ENCODE measurements at places on chromosomes 3 and 15. TPM values are rescaled to one million over a fixed set of nuclear protein-coding genes. Genes with fewer than 3 reads are reported as not detected.

DNA sequence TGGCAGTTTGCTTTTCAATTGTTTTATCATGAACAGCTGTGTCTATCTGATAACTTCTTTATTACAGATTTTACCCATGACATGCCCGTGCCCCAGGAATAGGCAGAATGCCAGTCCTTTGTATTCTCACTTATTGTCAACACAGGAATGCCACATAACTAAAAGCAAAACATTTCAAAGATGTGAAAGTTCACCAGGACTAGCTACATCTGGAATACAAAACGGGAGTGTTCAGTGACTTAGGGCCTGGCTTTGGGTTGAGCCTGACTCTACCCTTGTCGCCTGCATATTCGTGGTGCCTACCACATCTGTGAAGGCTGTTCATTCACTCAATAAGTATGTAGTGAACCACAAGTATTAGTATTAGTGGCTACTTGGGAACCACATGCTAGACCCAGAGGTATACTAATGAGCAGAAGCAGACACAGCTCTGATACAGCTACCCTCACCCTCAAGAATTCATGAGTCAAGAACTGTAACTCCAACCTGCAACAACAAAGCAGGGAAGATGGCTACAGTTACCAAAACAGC lies 2.9 kb downstream of the TNFSF10 start:
- no peak for DNase-seq
- peaks cover 37% of the 10 kb centered on the region for H3K4me1 ChIP-seq
- H3K4me3 ChIP-seq, result peak overlapping the region; percentile 64
- H3K27me3 ChIP-seq, result no peaks in the 10 kb centered on the region

DOCK3 gene
- 4.1 TPM for total RNA-seq

DNA sequence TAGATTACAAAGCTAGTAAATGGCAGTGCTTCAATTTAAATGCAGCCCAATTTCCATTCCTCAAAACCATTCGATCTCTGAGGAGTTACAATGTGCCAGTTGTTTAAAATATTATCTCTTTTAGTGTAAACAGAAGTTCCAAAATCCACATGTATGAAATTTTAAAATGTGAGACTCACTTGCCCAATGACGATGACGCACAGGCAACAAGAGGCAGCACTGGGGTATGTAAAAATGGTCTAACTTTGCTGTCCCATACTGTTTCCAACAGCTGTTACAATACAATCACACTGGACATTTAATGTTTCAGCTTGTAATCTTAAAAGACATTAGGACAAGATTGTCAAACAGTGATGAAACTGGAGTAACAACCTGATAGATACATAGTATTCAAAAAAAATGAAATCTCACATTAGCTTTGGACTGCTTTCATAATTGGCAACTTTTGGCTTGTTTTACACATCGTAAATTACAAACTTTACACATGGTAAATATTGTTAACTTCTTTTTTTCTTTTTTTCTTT lies 12.2 kb downstream of the SLTM start:
- peaks cover 25% of the 10 kb centered on the region for H3K4me1 ChIP-seq
- H3K27ac ChIP-seq, result no peak overlapping the region
- H3K4me3 ChIP-seq, result no peak overlapping the region

EBLN2 gene
- 1.2 TPM for total RNA-seq

DNA sequence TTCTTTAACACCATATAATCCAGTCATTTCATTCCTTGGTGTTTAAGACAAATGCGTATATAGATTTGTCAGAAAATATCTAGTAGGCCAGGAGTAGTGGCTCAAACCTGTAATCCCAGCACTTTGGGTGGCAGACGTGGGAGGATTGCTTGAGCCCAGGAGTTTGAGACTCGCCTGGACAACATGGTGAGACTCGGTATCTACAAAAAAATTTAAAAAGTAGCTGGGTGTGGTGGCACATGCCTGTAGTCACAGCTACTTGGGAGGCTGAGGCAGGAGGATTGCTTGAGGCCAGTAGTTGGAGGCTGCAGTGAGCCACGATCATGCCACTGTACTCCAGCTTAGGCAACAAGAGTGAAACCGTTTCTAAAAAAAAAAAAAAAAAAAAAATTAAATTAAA lies 1.9 kb upstream of the MTMR14 start:
- H3K27ac ChIP-seq, result no peak overlapping the region
- no peak for DNase-seq
- H3K4me3 ChIP-seq, result no peak overlapping the region
- H3K36me3 ChIP-seq, result peaks cover 16% of the 10 kb centered on the region
- H3K4me1 ChIP-seq, result peaks cover 18% of the 10 kb centered on the region
- H3K27me3 ChIP-seq, result no peaks in the 10 kb centered on the region

GRCh38 chr15:38894243-38894948 lies 329.8 kb upstream of the RASGRP1 start:
- no peak for DNase-seq
- no peak overlapping the region for H3K4me3 ChIP-seq
- no peaks in the 10 kb centered on the region for H3K27me3 ChIP-seq
- H3K27ac ChIP-seq, result no peak overlapping the region
- no peaks in the 10 kb centered on the region for H3K36me3 ChIP-seq

DNA sequence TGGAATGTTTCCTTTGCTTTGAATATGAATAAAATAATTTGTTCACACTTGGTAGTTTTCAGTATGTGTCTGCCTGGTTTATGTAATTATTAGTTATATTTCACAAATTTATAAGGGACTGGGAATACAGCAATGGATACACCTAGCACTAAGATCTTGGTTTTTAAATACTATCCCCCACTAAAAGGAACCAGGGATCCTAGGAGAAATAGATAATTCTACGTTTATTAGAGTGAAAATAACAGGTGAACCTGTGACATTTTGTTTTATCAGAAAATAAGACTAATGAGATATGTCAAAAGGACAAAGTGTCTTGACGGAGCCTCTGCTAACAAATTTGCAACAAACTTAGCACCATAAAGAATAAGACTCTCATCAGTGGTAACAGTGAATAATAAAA lies 3.4 kb downstream of the PSMD6 start:
- H3K4me1 ChIP-seq, result peaks cover 26% of the 10 kb centered on the region
- H3K36me3 ChIP-seq, result peaks cover 73% of the 10 kb centered on the region
- no peak overlapping the region for H3K27ac ChIP-seq

DNA sequence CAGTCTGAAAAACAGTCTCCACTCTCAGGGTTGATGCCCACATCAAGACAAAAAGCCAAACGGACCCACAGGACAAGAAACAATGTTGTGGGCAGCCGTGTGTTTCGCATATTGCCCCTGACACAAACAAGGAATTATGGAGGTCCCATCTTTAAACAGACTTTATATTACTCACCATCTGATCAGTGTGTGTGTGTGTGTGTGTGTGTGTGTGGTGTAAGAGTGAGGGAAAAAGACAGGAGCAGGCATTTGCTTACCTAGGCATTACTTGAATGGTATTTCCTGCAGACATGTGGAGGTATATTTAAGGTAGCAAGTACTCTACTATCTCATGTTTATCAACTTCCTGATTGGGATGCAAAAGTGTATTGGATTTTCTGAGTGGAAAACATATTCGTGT lies 136.3 kb downstream of the TMCO5A start:
- H3K27ac ChIP-seq, result no peak overlapping the region
- H3K27me3 ChIP-seq, result no peaks in the 10 kb centered on the region
- no peak overlapping the region for H3K4me3 ChIP-seq
- H3K4me1 ChIP-seq, result peaks cover 9% of the 10 kb centered on the region
- no peaks in the 10 kb centered on the region for H3K36me3 ChIP-seq

GRCh38 chr15:91874992-91875660 lies 21.6 kb downstream of the SLCO3A1 start:
- H3K27me3 ChIP-seq, result no peaks in the 10 kb centered on the region
- H3K27ac ChIP-seq, result no peak overlapping the region
- H3K36me3 ChIP-seq, result no peaks in the 10 kb centered on the region
- no peak overlapping the region for H3K4me3 ChIP-seq
- peaks cover 32% of the 10 kb centered on the region for H3K4me1 ChIP-seq
- DNase-seq, result no peak

- no peaks in the 10 kb centered on the region for H3K36me3 ChIP-seq
- DNase-seq, result peak; percentile 69
- no peak overlapping the region for H3K27ac ChIP-seq
- no peak overlapping the region for H3K4me3 ChIP-seq
- H3K4me1 ChIP-seq, result no peaks in the 10 kb centered on the region
Measured at GRCh38 chr3:193016437-193016901, 98.8 kb upstream of the MB21D2 start.

DNA sequence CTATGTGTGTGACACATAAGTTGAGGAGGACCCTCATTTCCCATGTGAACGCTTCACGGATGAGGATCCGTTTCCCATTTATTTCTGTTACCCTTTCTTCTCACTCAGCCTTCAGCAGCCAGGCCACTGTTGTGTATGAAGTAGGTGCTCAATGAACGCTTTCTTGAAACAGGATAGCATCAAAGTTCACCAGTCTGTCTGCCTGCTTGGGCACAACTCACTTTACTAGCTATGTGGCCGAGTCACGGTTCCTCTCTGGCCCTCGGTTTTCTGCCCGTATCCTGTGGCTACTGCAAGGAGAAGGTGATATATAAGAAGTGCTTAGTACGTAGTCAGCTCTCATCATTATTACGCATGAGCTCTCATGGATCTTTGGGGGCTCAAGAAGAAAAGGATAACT lies 22.4 kb downstream of the ACSBG1 start:
- no peak for DNase-seq
- H3K36me3 ChIP-seq, result no peaks in the 10 kb centered on the region
- peak overlapping the region; percentile 32 for H3K27ac ChIP-seq
- no peak overlapping the region for H3K4me3 ChIP-seq
- no peaks in the 10 kb centered on the region for H3K27me3 ChIP-seq
- no peaks in the 10 kb centered on the region for H3K4me1 ChIP-seq

DNA sequence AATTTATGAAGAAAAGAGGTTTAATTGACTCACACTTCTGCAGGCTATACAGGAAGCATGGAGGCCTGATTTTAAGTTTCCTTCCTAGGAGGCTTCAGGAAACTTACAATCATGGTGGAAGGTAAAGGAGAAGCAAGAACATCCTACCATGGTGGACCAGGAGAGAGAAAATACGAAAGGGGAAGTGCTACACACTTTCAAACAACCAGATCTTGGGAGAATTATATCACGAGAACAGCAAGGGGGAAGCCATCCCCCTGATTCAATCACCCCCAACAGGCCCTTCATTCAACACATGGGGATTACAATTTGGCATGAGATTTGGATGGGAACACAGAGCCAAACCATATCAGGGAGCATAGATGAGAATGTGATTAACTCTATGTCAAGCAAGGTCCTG lies 121.0 kb downstream of the MTHFS start:
- no peak overlapping the region for H3K4me3 ChIP-seq
- no peak for DNase-seq
- no peaks in the 10 kb centered on the region for H3K36me3 ChIP-seq
- no peaks in the 10 kb centered on the region for H3K4me1 ChIP-seq
- peaks cover 4% of the 10 kb centered on the region for H3K27me3 ChIP-seq
- no peak overlapping the region for H3K27ac ChIP-seq

GRCh38 chr3:56192001-56192400 lies 276.3 kb downstream of the ERC2 start:
- H3K4me3 ChIP-seq, result no peak overlapping the region
- no peaks in the 10 kb centered on the region for H3K36me3 ChIP-seq
- DNase-seq, result no peak
- no peak overlapping the region for H3K27ac ChIP-seq
- no peaks in the 10 kb centered on the region for H3K27me3 ChIP-seq

DNA sequence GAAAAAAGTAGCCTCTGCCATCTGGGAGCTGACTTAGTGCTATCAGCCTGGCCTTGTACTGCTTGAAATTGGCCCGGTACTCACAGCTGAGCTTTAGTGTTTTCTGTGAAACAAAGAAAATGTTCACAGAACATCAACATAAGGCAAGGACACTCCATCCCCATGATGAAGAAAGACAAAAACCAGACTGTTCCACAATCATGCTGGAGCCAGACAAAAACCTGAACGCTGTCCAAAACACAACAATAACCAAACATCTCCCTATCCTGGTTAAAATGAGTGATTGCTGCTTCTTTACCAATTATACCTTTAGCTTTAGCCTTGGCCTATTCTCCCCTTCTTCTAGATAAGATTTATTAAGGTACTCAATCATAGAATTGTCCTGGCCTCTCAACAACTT lies 153.9 kb downstream of the CPNE4 start:
- DNase-seq, result no peak
- no peaks in the 10 kb centered on the region for H3K4me1 ChIP-seq
- H3K27me3 ChIP-seq, result no peaks in the 10 kb centered on the region
- no peaks in the 10 kb centered on the region for H3K36me3 ChIP-seq
- H3K4me3 ChIP-seq, result no peak overlapping the region

DNA sequence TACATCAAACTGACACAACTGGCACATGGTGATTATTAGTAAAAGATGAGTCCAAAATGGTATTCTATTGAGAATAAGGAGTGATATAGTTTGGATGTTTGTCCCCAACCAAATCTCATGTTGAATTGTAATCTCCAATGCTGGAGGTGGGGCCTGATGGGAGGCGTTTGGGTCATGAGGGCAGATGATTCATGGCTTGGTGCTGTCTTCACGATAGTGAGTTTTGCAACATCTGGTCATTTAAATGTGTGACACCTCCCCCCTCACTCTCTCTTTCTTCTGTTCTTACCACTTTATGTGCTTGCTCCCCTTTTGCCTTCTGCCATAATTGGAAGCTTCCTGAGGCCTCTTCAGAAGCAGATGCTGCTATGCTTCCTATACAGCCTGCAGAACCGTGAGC lies 90.6 kb downstream of the RSL24D1 start:
- no peaks in the 10 kb centered on the region for H3K4me1 ChIP-seq
- H3K4me3 ChIP-seq, result no peak overlapping the region
- H3K27me3 ChIP-seq, result no peaks in the 10 kb centered on the region
- no peak for DNase-seq
- H3K36me3 ChIP-seq, result no peaks in the 10 kb centered on the region

GRCh38 chr3:157376603-157377300 lies 59.9 kb upstream of the PTX3 start:
- H3K36me3 ChIP-seq, result no peaks in the 10 kb centered on the region
- H3K27me3 ChIP-seq, result no peaks in the 10 kb centered on the region
- H3K4me1 ChIP-seq, result no peaks in the 10 kb centered on the region
- no peak overlapping the region for H3K27ac ChIP-seq
- DNase-seq, result no peak
- H3K4me3 ChIP-seq, result no peak overlapping the region

MYRIP gene
- 0.75 TPM for total RNA-seq
